ENCODE measurements at places on chromosomes 6 and 20.

GRCh38 chr6:34969662-34970265 is 80.7 kb downstream of the ANKS1A start:
- DNase-seq: no peak

DNA sequence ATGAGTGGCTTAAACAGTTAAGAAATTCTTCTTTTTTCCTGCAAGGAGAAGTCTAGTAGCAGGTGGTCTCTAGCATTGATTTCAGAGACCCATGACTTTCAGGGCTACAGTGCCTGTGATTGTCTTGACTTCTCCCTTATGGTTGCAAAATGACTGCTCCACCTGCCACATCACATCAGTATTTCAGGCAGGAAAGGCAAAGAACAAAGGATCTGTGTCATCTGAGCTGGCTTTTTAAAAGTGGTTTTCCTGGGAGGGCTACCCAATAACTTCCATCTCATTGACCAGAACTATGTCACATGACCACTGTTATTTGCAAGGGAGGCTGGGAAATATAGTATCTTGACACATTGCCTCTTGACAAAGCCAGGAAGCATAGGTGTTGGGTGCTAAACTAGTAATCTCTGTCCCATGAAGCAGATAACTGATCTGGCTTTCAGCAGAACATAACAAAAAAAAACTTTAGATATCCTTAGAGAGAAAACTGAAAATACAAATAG is 226.2 kb downstream of the DHX35 start:
- DNase-seq: no peak

GRCh38 chr6:56292505-56293181 is 45.3 kb upstream of the COL21A1 start:
- peak; percentile 7 for DNase-seq

DNA sequence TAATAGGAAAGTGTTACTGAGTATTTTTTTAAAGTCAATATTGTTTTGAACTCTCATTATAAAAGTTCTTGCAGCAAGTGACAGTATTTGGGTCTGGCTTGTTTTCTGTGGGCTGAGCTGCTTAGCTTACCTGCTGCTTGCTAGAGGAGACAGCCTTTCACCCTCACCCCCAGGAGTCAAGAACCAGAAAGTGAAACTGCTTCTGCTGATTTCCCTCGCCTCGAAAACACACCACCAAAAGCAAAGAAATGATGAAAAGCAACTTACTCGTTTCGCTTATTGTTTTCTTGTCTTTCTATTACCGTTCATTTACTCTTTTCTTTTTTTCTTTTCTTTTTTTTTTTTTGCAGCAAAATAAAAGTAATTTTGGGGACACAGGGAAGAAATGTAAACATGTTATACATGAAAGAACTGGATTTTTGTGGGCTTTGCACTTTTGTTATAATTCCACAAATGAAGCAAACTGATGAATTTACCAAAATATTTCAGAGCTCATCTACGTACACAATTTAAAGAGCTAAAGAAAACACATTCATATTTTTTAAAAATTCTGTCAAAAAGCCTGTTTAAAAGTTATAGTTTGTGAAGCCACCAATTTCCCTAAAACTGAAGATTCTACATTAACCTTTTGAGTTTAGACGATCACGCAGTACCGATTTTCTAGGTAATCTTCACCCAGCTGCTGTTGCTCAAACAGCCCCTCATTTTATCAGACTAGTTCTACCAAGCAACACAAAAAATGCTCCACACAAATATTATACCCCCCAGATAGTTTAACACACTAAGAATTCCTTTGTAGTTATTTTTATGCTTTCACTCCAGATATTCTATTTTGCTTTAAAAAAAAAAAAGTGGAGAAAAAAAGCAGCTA is 1.7 kb downstream of the SCML4 start:
- DNase-seq: no peak

DNA sequence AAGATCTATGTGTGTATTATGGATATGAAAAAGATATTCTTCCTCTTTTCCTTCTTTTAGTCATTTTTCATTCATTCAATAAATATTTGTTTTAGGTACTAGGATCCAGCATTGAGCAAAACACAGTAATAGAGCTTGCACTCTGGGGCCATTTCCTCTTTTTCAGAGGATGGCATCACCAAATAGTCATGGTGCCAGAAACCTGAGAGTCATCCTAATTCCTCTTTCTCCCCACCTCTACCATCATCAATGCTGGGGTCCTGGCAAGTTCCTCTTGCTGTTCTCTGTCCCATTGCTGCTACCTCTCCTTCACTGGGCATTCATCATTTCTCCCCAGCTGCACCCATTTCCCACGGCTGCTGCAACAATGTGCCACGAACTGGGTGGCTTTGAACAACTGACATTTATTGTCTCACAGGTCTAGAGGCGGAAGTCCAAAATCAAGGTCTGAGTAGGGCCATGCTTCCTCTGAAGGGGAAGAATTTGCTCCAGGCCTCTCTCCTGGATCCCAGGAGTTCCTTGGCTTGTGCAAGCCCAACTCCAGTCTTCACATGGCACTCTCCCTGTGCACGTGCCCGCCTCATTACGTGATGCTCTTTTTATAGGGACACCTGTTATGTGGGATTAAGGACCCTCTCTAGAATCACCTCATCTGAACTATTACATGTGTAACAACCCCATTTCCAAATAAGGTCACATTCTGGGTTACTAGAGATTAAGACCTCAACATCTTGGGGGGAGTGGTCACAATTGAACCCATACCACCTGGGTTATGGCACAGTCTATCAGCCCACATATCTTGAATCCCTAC is 9.5 kb upstream of the IGF2R start:
- no peak for DNase-seq

DNA sequence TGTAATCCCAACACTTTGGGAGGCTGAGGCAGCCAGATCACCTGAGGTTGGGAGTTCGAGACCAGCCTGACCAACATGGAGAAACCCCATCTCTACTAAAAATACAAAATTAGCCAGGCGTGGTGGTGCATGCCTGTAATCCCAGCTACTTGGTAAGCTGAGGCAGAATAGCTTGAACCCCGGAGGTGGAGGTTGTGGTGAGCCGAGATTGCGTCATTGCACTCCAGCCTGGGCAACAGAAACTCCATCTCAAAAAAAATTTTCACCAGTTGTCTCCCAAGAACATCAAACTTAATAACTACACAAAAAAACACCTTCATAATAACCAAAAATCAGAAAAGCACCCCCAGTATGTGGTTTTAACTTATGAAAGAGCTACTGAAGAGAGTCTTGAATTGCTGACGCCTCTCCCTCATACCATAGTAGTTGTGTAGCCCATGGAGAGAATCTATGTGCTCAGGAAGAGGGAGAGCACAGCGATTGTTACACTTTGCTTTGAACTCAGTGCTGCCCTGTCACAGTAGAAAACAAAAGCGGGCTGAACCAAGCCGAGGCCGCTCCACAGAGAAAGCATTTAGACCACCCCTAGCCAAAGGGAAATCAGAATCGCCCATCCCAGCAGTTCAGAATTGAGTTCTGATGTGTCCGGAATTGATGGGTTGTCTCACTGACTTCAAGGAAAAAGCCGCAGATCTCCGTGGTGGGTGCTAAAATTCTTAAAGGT is 42.0 kb upstream of the GMPR start:
- no peak for DNase-seq

DNA sequence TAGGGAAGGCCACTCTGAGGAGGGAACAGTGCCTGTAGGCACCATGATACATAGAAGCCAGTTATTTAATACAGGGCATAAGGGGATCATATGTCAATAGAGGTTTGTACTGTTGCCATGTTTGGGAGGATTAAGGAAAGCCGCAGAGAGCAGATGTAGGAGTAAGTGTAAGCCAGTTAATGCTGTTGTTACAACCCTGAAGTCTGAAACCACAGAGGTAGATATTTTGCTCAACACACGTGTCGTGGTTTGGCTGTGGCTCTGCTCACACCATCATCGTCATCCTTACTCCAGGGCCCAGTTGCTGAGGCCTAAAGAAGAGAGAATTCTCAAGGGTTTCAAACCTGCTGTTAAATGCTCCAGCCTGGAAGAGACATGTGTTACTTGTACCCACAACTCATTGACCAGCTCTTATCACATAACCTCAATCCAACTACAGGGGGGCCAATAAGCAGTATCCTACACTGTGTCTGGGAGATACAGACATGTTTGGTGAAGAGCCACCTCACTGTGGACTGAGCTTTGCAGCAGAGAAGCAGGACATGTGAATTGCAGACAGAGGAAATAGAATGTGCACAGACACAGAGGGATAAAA is 31.0 kb upstream of the PSMF1 start:
- DNase-seq: no peak

DNA sequence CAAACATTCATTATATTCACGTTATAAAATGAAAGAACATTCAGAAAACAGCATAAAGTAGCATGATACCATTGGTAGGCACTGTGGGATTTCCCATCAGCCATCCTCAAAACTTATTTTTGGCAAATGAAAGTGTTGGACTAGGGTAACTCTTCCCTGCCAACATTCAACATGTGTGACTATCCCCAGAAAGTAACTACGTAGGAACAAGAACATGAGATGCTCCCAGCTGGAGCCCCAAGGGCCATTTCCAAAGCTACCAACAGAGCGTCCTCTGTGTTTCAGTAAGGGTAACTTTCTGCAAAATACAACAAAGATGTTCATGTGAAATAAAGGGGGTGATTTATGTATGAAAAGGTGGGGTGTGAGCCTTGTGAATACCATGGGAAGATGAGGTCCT is 28.4 kb upstream of the PTPN1 start:
- no peak for DNase-seq

DNA sequence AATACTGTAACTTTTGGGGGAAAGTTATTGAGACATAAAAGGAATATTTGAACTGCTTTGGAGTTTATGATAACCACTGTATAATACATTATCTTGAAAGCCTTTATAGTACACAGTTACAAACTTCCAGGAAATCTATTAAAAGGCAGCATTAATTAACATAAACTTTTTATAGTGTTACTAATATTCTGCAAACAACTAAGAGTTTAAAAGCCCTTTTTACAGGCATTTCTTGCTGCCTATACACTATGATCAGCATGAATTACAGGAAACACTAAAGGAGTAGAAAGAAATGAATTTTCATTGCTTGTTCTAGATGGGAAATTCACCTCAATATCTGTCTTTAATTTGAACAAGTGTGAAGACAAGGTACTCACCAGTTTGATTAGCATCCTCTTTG is 252.3 kb upstream of the ZFP64 start:
- DNase-seq: no peak

DNA sequence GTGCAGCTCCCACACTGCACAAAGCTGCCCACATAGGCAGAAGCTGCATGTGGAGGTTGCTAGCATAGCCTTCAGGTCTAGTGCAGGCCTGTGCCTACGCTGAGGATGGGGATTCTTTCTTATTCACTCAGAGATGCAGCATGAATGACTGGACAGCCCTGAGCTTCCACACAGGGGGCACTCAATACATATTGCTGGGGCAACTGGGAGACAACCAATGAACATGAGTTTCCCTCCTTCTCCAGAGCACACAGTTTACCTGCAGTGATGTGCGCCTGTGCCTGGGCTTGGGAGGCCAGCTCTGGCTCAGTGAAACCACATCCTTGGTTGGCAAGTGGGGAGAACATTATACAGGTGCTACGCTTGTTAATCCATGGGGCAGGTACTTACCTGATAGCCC is 389.9 kb downstream of the RNGTT start:
- no peak for DNase-seq

DNA sequence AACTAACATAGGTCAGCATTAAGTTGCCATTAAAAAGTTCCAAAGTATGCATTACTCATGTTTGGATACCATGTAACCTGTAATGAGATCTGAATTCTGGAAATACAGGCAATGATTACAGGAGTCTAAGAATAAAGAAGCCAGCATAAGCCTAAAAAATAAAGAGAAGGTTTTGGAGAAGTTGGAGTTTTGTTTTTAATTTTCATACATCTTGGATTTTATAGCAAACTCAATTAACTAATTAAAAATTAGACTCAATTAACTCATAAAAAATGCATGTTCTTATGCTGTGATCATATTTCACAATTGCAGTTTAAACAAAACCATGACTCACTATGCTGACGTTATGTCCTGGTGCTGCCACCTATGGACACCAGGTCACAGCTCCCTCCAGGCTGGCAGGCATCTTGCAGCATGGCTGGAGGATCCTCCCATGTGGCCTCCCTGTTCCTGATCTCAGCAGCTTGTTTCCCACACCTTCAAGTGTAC is 648.8 kb upstream of the AGPAT4 start:
- DNase-seq: no peak

DNA sequence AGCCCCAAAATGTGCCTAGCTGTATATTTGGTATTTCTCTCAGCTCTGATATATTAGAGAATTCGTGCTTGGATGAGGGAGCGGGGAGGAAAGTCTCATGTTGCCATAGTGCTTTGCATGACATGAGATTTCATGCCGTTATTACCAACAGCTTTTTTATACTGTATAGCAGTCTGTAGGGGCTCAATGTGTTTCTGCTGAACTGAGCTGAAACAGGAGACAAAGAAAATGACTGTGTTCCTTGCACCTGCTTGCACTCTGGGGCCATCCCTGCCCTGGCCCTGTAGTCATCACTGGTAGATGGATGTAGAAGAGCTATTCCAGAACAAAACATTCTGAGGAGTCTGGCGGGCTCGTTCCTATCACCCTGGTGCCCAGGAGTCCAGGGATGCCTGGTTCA is 128.0 kb upstream of the SASH1 start:
- DNase-seq: no peak

GRCh38 chr6:122621638-122622037 is 11.4 kb downstream of the PKIB start:
- peak; percentile 88 for DNase-seq

GRCh38 chr20:62624325-62624690 is 18.0 kb upstream of the SLCO4A1 start:
- DNase-seq: no peak

- DNase-seq: no peak
Observed at GRCh38 chr6:9796827-9797226, 618.0 kb downstream of the TFAP2A start.

DNA sequence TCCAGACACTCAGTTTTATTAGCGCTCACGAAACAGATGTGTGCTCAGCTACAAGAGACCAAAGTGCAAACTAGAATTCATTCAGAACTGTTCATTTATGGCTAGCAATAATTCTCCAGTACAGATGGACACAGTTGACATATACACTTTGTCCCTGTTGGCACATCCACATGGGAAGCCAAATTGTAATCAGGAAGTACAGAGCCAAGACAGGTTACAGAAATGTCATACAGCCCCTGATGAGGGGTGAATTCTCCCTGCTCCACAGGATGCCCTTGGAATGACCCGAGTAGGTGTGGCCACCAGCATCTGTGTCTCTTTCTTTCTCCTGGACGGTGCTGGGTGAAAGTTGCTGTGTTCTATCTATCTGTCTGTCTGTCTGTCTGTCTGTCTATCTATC is 7.6 kb downstream of the DHX35 start:
- DNase-seq: no peak

GRCh38 chr6:35341557-35341956 is 801 bp upstream of the PPARD start:
- DNase-seq: no peak

GRCh38 chr6:102488729-102489128 is 1095.2 kb downstream of the GRIK2 start:
- DNase-seq: no peak

- no peak for DNase-seq
Observed at GRCh38 chr6:26028746-26029569, 58.3 kb upstream of the HFE start.

DNA sequence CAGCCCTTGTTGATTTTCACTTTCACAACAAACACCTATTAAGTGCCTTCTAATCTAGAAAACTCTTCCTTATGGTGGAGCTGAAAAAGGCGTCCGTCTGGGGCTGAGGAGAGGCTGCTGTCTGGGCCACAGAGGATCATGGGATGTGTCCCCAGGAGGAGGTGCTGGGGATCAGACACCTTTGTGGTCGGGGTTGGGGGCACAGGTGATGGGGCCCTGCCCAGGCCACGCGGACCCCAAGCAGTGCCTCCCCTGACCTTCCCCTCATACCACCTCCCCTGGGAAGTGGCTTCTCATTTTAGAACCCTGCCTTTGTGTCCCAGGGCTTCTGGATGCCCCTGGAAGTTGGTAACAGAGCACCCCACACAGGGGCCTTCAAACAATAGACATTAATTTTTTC is 41.1 kb downstream of the SUN5 start:
- DNase-seq: no peak

Measured in NCI-H2081 treated with DMSO at 0.1 percent for 48 hours (cell line).